ENCODE measurements at places on chromosomes 11 and 22. TPM values are rescaled to one million over a fixed set of nuclear protein-coding genes. Genes with fewer than 3 reads are reported as not detected.

GRCh38 chr11:134120143-134120850 lies 51.4 kb downstream of the JAM3 start:
- peak; percentile 89 for DNase-seq

DNA sequence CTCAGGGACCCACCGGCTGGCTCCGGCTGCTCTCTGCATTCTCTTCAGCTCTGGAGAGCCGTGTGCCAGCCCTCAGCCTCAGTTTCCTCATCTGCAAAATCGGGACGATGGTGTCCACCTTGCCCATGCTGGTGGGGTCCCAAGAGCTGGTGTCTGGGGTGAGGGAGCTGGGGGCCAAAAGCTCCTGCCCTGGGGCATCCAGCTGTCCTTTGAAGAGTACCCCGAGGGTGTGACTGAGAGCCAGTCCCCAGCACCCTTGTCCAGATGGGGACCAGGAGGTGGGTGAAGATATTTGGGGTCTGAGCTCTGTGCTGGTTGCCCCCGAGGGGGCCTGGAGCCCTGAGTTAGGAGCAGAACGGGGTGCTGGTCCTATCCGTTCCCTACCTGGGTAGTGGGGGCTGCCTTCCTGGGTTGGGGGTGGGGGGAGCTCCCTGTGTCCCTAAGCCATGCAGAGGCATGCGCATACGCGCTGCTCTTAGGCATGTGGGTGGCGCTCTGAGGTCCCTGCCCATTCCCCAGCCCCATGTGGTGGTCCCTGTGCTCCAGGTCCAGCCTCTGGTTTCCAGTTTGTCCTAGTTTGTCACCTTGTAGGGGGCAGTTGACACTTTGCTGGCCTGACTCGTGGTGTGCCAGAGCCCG lies 4.9 kb downstream of the LRP5 start:
- no peak for DNase-seq

The MS4A2 gene
- 0.19 TPM for polyA plus RNA-seq

GRCh38 chr22:43860831-43861230 lies 1.5 kb downstream of the SULT4A1 start:
- no peak for DNase-seq

GRCh38 chr22:27698813-27699212 lies 102.7 kb downstream of the MN1 start:
- DNase-seq: no peak

The ACTN3 gene
- polyA plus RNA-seq: 234 TPM

All from muscle of arm (tissue), 14 donors.